ENCODE measurements at places on chromosomes 3 and 15.

GRCh38 chr3:178434206-178434805, 101.9 kb upstream of the KCNMB2 start:
- no peak for DNase-seq

GRCh38 chr3:171533702-171534101, 73.5 kb upstream of the TNIK start:
- no peak for DNase-seq

GRCh38 chr3:120432150-120432860, 18.5 kb downstream of the FSTL1 start:
- DNase-seq = no peak

GRCh38 chr15:86608461-86609205, 529.0 kb downstream of the AGBL1 start:
- no peak for DNase-seq

- no peak for DNase-seq
Observed at GRCh38 chr3:129992781-129993180, 18.3 kb downstream of the TRH start.

GRCh38 chr3:189070965-189071364, 100.8 kb upstream of the TPRG1 start:
- no peak for DNase-seq

- DNase-seq = no peak
Observed at GRCh38 chr3:176911579-176911978, 285.7 kb downstream of the TBL1XR1 start.

DNA sequence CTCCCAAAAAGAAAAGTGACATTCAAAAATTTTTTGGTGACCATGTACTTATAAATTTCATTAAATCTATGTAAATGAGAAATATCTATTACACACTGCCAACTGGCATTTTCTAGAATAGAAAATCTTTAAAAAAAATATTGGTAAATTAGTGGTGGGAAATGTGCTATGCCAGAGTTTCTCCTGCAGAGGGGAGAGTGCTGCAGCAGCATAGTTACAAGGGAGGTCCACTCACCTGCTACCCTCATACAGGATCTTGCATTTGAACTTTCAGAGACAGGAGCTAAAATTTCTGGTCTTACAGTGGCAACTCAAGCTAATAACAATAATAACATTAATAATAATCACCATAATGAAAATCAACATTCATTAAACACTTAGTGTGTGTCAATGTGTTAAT, 459.6 kb downstream of the NSUN3 start:
- DNase-seq = no peak

GRCh38 chr3:65963787-65964677, 74.7 kb downstream of the MAGI1 start:
- DNase-seq = no peak

DNA sequence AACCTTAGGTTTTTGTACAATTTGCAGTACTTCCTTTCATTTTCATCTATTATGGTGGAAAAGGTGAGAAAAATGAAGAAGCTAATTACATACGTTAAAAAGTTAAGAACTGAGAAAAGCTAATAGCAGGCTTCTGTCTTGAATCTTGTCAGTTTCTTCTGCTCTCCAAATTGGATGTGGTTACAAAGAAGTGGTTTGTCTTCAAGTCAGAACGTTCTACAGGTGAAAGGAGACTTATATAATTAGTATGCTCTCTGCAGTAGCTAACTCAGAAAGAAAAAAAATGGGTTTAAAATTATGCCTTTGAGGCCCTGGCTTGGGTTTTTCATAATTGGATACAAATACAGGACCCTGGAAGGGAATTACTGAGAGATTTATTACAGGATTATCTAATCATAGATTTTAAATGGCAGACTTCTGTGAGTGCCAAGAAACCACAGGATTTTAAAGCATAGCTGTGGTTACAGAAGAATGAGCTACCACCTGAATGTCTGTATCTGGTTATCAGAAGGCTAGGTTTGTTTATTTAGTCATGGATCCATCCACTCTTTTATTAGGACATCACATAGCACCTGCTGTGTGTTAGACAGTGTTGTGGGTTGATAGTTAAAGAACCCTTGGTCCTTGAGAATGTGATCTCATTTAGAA, 528.1 kb upstream of the MCTP2 start:
- no peak for DNase-seq

DNA sequence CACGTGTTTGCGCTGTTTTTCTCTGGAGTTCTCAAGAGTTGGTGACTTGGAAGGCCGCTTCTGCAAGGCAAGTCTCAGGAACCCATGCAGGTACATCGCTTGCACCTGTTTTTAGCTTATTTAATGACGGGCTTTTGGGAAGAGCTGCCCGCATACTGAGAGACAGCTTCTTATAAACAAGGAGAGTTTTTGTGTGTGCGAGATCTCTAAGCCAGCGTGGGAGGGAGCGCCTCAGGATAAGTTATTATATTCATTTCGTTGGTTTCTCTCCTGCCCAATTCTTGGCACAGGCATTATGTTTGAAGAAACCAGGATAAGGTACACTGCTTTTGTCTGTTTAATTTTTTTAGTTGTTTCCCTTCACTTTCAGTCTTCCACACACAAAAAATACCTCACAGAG, 11.4 kb upstream of the SACM1L start:
- no peak for DNase-seq

- DNase-seq = no peak
Observed at GRCh38 chr15:78314181-78314581, 14.8 kb upstream of the SKIC8 start.

DNA sequence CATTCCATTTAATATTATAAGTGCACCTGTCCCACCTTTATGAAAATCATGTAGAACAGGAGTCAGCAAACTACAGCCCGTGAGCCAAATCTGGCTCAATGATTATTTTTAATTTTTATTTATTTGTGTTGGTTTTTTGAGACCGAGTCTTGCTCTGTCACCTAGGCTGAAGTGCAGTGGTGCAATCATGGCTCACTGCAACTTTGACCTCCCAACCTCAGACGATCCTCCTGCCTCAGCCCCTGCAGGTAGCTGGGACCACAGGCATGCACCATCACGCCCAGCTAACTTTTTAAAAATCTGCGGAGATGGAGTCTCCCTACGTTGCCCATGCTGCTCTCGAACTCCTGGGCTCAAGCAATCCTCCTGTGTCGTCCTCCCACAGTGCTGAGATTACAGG, 42.0 kb downstream of the MYO1E start:
- DNase-seq = no peak

- DNase-seq = no peak
Observed at GRCh38 chr3:29559741-29560465, 279.0 kb downstream of the RBMS3 start.

- DNase-seq = no peak
Observed at GRCh38 chr3:147672436-147672835, 263.3 kb downstream of the ZIC1 start.
